ENCODE measurements at places on chromosomes 7 and 10.

GRCh38 chr7:68321076-68321639 is 1277.1 kb upstream of the AUTS2 start:
- no peak overlapping the region for H3K4me3 ChIP-seq
- H3K27me3 ChIP-seq = no peaks in the 10 kb centered on the region
- H3K27ac ChIP-seq = no peak overlapping the region
- no peaks in the 10 kb centered on the region for H3K36me3 ChIP-seq

DNA sequence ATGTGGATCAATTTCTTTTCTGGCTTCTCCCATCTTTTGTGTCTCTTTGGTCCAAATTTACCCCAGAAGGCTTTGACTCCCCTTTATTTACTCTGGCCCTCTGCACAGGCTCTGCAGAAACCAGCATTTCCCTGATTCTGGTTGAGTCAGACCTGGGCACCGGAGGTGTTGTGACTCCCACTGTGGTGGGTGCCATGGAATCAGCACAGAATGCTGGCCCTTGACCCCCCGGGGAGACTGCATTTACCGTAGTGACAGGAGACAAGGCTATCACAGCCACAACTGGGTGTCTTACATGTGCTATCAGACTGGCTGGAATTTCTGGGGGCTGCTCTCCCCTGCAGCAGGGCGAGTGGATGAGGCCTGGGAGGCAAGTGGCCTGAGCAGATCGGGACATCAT is 37.6 kb downstream of the PLXDC2 start:
- H3K4me1 ChIP-seq = peaks cover 3% of the 10 kb centered on the region
- no peak overlapping the region for H3K4me3 ChIP-seq
- no peaks in the 10 kb centered on the region for H3K36me3 ChIP-seq
- no peaks in the 10 kb centered on the region for H3K27me3 ChIP-seq
- H3K27ac ChIP-seq = no peak overlapping the region

DNA sequence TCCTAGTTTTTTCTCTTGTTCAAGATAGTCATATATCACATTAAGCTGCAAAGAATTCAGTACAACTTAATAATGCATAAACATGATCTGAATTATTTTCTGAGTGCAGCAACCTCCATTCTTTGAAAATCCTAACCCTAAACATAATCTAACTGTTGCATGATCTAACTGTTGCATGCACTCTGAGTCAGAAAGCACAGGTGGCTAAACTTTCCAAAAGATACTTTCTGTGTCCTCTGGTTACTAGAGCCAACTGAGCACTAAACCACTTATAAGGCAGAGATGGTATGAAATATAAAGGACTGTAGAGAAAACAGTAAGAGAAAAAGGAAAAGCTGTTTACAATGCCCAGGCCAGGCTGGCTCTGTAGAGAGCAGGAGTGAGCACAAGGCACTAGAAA is 23.0 kb upstream of the FAM133B start:
- no peak overlapping the region for H3K4me3 ChIP-seq
- no peaks in the 10 kb centered on the region for H3K36me3 ChIP-seq
- no peaks in the 10 kb centered on the region for H3K4me1 ChIP-seq
- DNase-seq = no peak
- H3K27ac ChIP-seq = no peak overlapping the region

GRCh38 chr10:69572159-69573055 is 815 bp downstream of the NEUROG3 start:
- H3K4me3 ChIP-seq = peak overlapping the region; percentile 40
- H3K36me3 ChIP-seq = no peaks in the 10 kb centered on the region
- H3K4me1 ChIP-seq = peaks cover 80% of the 10 kb centered on the region
- DNase-seq = no peak

- H3K4me3 ChIP-seq = no peak overlapping the region
- DNase-seq = no peak
- no peak overlapping the region for H3K27ac ChIP-seq
- H3K36me3 ChIP-seq = no peaks in the 10 kb centered on the region
These were observed 39.7 kb downstream of the FRMPD2 start for GRCh38 chr10:48234787-48235186.

- no peak for DNase-seq
- H3K27me3 ChIP-seq = peaks cover 46% of the 10 kb centered on the region
- H3K4me1 ChIP-seq = no peaks in the 10 kb centered on the region
- no peaks in the 10 kb centered on the region for H3K36me3 ChIP-seq
These were observed 1.6 kb downstream of the MEOX2 start for GRCh38 chr7:15684871-15685270.

GRCh38 chr7:17029150-17029549 is 147.4 kb upstream of the AGR3 start:
- H3K27me3 ChIP-seq = no peaks in the 10 kb centered on the region
- H3K4me1 ChIP-seq = no peaks in the 10 kb centered on the region

All from H1 (cell line).